ENCODE measurements at places on chromosomes 3 and 15.

DNA sequence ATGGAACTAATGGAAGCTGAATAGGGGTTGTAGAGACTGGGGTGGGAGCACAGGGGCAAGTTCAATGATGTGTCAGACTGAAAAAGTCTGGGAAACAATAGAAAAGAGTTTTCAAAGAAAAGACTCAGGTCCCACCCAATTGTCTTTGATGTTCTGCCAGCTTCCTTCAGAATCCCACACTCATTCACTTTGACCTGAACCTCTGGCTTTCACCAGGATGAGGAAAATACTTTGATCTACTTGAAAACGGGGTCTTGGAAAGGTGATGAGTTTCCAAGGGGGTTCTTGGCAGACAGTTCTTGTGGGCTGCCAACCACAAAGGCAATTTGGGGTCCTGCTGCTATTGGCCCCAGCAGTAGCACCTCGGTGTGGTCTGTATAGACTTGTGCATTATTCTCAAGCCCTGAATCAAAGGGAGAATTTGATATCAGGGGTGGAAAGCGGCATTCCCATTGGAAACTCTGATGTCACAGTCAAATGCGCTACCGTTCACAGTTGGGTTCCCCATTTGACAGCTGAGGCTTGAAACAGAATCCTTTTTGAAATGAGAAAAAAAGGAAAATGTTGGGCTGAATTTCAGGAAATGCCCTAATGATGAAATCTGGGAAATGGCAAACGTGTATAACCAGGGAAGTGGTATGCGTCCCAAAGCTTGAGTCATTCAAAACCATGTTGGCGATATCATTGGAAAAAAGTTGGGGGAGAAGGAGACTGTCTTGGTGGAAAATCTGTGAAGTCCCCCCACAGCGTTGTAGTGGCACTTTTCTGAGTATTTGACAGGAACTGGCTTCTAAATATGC is 229.2 kb upstream of the LRTM1 start:
- DNase-seq = no peak

GRCh38 chr15:73617913-73618312 is 15.3 kb downstream of the NPTN start:
- no peak for DNase-seq

- no peak for DNase-seq
Measured at GRCh38 chr3:194941360-194941955, 255.8 kb downstream of the FAM43A start.

DNA sequence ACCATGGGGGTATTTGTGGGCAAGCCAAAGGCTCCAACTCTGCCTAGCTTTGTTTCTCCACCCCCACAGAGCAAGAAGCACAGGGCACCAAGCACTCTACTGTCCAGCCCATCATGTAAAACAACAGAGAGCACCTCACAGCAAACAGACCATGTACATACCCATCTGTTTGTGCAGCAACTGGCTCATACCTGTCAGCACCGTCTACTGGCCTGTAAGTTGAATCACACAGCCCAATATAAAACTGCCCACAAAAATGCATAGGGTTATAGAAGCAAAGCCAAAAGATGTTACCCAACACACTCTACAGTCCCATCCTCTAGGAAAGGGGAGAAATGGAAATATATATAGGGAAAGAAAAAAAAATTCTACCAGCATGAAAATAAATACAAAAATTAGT is 139.7 kb upstream of the CPNE4 start:
- no peak for DNase-seq

DNA sequence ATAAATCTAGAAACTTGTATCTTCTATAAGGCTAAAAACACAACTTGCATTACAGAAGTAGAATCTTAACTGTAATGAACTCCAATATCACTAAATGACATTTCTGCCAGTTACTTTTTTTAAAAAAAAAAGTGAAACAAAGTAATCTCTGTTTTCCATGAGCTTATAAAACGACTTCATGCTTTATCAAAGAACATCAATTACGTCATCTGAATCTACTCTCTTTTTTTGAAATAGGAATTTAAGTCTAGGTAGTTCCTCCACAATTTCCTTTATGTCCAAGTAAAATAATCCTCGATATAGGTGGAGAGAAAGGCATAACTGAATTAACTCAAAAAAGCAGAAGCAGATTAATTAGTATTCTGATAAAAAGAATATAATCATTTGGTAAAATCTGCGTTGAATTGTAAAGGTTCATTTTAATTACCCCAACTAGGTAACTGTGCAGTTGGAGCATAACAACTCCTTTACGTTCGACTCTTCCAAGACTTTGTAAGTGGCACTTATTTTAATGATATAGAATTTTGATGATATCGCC is 1.4 kb downstream of the UACA start:
- DNase-seq = no peak

- DNase-seq = no peak
Measured at GRCh38 chr15:66630801-66631351, 65.1 kb upstream of the LCTL start.

DNA sequence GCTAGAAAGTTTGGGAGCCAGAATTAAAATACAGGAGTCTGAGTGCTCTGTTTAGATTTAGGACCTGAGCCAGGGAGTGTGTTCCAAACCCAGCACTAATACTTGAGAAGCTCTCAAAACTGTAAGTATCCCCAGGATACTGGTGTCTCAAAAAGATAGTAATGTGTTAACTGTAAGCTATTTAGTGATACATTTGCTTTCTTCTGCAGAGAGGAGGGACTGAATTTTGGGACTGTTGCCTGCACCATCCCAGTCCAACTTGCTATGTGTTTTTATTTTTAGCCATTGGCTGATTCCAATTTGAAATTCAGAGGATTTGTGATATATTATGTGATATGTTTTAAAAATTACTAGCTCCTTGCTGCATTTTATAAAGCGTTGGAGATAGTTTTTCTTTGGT is 31.5 kb downstream of the UBE2E1 start:
- no peak for DNase-seq

DNA sequence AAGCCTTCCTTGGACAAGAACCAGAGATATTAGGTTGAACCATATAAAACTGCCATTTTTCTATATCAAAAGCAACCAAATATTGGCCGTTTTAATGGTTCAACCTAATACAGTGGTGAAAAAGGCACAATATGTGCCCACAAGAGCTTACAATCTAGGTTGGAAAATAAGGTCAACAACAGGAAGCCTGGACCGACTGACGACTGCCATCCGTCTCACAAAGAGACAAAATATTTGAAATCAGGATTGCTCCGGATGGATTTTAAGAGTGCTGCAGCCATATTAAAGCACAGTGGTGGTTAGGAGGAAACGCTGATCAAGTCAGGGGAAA is 1.4 kb downstream of the AHSG start:
- DNase-seq = no peak

GRCh38 chr15:97114900-97115760 is 784.6 kb downstream of the NR2F2 start:
- DNase-seq = no peak

DNA sequence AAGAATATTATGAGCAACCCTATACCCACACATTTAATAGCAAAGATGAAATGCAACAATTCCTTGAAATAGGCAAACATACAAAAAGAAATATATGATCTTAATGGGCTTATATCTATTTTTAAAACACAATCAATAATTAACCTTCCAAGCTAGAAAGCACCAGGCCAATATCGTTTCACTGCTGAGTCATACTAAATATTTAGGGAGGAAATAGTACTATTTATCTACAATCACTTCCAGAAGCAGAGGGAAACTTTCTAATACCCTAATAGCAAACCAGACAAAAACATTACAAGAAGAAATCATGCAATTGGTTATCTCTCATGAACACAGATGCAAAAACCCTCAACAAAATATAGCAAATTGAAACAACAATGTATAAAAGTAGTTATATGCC is 207.8 kb downstream of the MTHFS start:
- DNase-seq = no peak

DNA sequence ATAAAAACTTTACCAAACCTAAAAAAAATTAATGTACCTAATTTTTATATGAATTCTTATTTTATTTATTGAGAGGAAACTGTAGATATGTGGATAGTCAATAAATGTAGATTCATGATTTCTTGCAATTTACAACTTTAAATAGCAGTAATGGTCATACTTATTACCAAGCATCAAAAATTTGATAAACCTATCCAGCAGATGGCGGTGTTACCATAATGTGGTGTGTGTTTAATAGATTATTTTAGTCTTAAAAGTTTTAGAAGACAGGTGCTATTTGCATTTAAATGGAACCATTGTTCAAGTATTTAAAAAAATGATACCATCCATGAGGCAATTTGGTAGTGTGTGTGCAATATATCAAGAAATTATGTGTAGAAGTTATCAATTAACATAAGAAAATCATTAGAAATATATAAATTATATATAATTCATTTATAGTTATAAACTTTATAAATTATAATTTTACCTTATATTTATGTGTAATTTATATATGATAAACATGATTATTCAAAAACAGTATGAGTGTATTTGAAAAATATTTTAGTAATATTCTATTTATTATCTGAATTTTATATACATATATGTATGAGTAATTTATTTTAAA is 176.0 kb upstream of the BCHE start:
- DNase-seq = no peak

GRCh38 chr3:45170096-45170495 is 23.9 kb upstream of the CDCP1 start:
- DNase-seq = no peak

GRCh38 chr15:68449389-68449788 is 17.4 kb upstream of the ITGA11 start:
- DNase-seq = no peak

DNA sequence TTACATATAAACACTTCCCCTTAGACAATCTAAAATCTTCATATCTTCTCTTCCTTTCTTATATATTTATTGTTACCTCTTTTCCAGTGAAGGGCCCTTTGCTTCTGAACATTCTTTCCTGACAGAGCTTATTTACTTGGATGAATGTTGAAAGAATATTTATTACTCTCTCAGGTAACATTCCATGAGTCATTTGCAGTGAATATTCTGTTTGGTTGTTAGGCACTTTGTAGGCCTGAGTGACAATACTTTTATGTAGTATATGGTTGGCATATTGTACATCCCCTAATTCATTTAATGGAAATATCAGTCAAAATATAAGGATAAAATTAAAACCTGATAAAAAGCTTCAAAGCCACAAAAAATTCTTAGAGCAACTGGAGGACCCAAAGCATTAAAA is 260.9 kb upstream of the KCNMB2 start:
- DNase-seq = no peak

- DNase-seq = no peak
Measured at GRCh38 chr15:63382966-63383710, 1.5 kb upstream of the CA12 start.

DNA sequence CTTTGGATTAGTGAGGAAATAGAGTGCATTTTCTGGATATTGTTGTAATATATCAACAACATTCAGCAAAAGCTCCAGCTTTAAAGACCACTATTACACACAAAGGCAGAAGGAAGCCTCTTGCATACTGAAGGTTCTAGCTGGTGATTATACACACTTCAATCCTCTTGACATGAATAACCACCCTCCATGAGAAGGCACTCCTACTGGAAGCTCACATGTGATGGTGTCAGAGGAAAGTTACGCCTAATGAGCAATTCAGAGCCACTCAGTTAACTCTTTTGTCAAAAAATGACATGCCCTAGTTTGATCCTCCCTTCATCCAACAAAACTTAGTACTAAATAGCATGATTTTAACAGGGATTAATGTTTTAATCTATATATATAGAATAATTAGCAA is 124.6 kb upstream of the LYSMD4 start:
- no peak for DNase-seq

DNA sequence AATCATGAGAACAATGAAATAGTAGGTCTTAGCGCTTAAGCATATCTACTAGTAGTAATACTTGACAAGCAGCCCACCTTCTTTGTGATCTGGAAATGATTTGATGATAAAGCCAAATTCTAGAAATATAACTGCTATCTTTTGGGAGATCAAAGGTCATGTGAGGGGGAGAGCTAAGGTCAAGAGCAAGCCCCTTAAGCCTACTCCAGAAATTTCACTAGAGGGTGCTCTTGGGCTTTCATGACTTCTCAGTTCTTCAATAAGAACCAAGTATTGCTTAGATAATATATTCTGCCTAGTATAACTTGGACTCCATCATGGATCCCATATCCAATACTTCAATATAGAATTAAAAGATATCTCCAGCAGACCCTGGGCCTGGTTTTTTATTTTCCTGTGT is 319.6 kb downstream of the ZBTB20 start:
- DNase-seq = no peak

DNA sequence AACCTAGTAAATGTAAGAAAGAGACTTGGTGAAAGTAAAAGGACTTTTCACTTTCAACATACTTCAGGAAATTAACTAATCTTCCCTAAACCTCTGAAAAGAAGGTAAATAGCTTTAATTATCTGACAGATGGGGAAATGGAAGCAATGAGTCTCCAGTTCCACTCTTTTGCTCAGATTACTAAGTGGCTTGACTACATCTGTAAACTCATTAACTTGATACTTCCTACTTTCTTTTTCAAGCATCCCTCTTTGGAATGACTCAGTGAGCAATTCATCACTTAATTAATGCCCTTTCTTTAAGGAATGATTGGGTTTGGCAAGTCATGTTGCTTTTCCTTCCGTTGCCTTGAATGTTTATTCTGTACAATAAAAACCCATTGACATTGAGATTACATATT is 234.2 kb downstream of the GRM7 start:
- DNase-seq = no peak

DNA sequence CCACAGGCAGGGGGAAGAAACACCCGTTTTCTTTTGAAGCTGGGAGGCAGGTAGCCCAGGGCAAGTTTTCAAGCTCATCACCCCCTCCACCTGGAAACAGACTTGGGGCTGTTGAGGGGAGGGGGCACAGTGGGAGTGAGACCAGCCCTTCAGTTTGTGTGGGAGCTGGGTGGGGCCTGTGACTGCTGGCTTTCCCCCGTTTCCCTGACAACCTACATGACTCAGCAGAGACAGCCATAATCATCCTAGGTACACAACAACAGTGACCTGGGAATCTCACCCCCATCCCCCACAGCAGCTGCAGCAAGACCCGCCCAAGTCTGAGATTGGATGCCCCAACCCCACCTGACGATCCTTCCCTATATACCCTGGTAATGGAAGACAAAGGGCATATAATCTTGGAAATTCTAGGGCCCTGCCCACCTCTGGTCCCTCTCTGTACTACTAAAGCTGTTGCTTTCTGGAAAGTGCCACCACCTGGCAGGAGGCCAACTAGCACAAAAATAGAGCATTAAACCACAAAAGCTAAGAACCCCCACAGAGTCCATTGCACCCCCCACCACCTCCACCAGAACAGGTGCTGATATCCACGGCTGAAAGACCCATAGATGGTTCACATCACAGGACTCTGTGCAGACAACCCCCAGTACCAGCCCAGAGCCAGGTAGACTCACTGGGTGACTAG is 422.2 kb upstream of the SGO1 start:
- DNase-seq = no peak

GRCh38 chr15:54990793-54991192 is 205.9 kb downstream of the RSL24D1 start:
- no peak for DNase-seq

GRCh38 chr3:153080778-153081240 is 81.2 kb upstream of the RAP2B start:
- DNase-seq = no peak

DNA sequence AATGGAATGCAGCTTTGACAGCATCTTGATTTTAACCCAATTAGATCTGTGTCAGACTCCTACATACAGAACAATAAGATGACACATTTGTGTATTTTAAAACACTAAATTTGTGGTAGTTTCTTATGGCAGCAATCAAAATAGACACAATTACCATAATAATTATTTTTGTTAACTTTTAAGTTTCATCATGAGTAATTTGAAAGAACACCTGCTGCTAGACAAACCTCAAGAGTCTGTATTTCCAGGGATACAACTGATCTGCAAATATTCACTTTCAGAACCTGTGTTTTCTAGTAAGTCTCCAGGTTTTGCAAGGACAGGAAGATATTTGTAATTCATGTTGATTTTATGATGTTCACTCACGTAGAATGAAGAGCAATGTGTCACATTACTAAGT is 736.8 kb downstream of the DIPK2A start:
- no peak for DNase-seq

All from stimulated activated CD4-positive, alpha-beta T cell treated with anti-CD3 and anti-CD28 coated beads, TNF-alpha, amount 100 ng/mL, for 48 hours (primary cell).